ENCODE measurements at places on chromosomes 7 and 10.
A peak's percentile ranks its signal among the peaks of the same experiment; 100 is the strongest.

DNA sequence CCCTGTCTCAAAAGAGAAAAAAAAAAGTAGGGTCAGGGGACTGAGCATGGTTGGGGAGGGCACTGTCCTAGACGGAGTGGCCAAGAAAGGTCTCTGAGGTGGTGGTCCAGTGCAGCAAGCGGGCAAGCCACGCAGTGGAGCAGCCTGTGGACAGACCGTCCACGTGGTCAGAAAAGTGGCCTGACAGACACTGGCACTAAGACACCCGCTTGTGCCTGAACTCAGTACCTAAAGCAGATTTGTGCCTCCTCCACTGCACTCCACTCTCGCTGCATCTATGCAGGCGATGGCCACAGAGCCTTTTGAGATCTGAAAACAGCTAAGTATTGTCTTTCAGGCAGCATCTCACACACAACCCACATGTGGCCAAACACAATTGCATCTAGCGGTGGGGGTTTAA, 8.8 kb downstream of the ASB10 start:
- DNase-seq, result no peak

DNA sequence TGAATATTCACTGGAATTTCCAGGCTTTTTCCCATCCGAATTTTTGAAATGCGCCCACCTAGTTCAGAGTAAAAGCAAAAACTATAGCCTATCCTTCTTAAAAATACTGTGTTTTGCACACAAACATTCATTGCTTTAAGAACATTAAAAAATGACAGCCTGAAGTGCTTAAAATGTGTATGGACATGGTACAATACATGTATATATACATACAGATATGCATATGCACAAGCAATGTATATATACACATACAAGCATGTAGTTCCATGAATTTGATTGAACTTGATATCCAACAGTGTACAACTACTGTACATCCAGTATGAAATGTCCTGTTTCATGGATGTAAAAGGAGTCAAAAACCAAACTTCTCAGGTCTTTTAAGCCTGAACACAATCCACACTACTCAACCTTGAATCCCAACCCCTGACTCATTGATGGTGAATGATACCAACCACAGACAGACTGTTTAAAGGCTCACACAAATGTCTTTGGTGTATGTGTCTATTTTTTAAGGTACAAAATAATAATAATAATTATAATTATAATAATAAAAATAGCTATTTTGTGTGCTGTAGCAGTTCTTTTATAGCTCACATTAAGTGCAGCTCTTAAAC, 14.8 kb downstream of the INHBA start:
- no peak for DNase-seq

GRCh38 chr7:149471289-149471953, 10.6 kb upstream of the ZNF777 start:
- no peak for DNase-seq

DNA sequence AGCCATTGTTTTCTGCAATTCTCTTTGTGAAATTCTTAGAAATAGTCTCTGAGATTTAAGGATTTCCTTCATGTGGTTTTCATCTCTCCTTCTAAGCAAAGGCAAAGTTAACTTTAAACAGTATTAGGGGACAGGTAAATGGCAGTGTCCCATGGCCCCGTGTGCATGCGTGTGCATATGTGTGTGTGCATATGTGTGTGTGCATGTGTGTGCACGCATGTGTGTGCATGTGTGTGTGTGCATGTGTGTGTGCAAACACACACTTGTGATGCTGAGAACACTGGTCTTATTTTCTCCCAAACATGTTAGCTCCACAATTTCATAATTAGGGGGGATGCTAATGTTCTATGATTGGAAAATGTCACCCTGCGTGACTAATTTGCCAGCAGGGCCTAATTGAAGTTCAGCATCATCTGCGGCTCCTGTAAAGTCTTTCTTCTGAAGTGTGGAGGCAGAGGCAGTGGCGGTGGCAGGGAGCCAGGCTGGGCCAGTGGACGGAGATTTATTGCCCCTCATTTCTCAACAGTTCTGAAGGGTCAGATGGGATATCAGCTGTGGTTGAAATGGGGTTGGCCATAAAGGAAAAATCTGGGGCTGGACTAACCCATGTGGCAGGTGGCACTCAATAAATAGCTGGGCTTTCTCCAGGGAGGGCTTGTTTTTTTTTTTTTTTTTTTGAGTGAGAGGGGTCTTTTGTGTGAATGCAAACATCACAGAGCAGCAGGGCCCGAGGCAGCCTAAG, 289.3 kb upstream of the PODXL start:
- DNase-seq, result no peak

- DNase-seq, result no peak
These were observed 408.4 kb upstream of the SHH start for GRCh38 chr7:156220701-156221100.

- DNase-seq, result no peak
These were observed 9.5 kb downstream of the WAPL start for GRCh38 chr10:86512137-86512536.

DNA sequence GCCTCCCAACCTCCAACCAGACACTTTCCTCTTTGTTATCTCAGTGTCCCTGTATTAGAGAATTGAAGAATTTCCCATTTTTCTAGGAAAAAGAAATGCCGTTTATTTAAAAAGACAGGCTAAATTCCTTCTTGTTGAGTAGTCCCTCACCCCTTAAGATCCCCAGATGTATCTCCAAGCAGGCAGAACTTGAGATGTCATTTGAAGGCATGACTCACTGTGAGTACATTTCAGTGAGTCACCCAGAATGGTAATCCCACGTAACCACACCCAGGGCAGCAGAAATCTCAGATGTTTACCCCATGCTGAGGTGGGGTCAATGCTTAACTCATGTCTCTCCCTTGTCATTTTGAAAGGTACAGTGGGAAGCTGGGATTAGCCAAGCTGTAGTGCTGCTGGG, 4.4 kb downstream of the ZNF655 start:
- DNase-seq, result no peak

DNA sequence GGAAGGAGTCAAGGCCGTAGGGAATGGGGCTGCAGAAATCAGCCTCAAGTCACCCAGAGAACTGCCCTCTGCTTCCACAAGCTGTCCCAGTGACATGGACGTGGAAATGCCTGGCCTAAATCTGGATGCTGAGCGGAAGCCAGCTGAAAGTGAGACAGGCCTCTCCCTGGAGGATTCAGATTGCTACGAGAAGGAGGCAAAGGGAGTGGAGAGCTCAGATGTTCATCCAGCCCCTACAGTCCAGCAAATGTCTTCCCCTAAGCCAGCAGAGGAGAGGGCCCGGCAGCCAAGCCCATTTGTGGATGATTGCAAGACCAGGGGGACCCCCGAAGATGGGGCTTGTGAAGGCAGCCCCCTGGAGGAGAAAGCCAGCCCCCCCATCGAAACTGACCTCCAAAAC, 50.2 kb upstream of the PDCD4 start:
- DNase-seq, result no peak

GRCh38 chr7:99252166-99252895, 20.3 kb upstream of the MYH16 start:
- no peak for DNase-seq

DNA sequence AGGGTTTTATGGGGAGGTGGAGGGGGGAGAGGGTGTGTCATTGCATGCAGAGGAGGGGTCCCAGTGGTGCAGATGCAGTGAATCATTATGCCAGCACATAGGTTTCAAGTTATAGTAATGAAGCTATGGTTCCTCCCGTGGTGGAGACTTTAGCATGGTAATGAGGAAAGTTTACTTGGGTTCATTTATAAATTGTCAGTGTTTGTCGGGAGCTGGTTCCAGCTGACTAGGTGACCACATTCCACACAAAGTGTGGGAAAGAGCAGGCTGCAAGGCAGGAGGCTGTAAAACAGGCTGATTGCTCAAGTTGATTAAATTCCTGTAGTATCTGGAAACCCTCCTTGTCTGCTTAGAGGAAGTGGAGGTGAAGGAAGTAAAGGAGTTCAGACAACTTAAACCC, 78.9 kb downstream of the SRI start:
- no peak for DNase-seq

GRCh38 chr7:148700661-148701064, 2.0 kb downstream of the CUL1 start:
- peak; percentile 46 for DNase-seq

Measured in stimulated activated naive CD4-positive, alpha-beta T cell (primary cell).